GDM1 (cell line): ENCODE measurements at places on chromosomes 13 and 19.

DNA sequence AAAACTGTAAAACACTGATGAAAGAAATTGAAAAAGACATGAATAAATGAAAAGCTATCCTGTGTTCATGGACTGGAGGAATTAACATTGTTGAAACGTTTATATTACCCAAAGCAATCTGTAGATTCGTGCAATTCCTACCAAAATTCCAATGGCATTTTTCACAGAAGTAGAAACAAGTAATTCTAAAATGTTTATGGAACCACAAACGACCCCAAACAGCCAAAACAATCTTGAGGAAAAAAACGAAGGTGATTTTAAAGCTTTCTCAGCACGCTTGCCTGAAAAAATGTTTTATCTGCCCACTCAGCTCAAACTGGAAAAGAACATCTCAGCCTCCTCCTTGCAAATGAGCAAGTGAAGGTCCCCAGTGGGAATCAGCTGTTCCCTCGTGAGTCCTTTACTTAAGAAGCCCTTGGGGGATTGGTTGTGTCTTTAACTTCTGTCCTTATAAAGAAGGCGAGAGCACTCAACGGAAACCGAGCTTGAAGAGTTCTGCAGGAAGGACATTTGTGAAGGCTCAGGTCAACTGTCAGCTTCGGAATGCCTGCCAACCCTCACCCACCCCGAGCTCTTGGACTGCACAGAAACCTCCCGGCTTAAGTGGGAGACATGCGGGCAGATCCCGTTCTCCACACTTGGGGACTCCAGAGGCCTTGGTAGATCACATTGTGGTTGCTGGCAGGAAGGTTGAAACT lies 256.0 kb upstream of the IRS2 start:
- no peak for DNase-seq

DNA sequence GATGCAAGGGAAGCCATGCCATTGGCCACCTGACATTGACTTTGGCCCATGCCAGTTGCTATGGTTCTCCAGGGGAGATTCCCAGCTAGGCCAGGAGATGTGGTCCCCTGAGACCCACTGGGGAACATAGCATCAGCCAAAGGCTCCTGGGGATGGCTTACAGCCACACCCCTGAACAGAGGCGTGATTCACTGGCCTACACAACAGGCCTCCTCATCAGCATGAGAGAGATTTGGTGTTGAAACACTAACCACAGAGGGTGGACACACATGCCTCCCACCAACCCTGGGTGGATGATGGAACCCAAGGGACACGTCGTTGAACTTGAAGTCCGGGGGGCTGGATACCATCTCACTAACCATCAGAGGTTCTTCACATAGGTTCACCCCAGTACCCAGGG lies 14.4 kb downstream of the IQCN start:
- no peak for DNase-seq

DNA sequence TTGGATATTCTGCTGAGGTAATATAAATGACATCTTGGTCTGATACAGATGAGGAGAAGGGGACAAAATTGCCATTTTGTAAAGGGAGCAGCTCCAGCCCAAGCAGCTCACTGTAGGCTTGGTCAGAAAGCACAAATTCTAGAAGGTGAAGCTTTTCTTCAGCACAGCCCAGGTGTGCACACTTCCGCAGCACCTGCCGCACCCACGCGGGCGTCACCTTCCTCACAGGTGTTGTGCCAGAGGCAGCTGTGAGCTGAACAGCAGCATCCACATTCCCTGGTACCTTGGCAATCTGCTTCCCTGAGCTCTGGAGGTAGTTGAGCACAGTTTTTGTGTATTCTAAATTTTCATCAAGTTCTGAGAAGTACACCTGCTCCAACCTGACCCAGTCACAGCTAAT lies 79.0 kb downstream of the SACS start:
- no peak for DNase-seq

DNA sequence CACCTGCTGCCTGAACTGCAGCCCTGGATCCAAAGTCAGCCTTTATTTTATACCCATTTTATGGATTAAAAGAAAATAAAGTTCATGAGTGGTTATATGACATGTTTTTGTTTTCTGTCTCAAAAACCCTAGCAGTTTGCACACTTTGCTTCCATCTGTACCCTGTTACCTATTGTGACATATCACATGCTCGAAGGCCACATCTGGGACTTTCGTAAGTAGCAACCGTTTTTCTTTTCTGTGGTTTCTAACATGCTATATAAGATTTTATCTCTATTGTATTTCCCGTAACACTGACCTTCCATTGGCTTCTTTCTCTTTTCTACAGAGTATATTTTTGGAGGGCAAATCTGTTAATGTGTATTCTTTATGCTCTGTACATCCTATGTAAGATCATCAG lies 1007.2 kb downstream of the PCDH9 start:
- no peak for DNase-seq

DNA sequence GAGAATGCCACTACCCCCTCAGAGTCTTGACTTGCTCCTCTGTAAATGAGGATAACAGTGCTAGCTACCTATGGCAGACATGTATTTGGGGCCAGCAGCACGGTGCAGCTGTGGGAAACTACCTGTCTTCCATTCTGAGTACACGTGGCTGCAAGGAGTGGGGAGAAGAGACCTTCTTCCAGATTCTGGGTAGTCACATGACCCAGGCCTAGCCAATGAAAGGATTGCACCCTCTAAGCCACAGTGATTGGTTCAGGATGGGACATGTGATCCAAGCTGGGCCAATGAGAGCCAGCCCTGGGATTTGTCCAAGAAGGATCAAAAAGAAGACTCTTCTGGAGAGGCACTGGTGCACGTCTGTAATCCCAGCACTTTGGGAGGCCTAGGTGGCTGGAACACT lies 5.5 kb downstream of the ZNRF4 start:
- DNase-seq: no peak

- no peak for DNase-seq
Measured at GRCh38 chr13:114112826-114113322, 19.5 kb downstream of the RASA3 start.

DNA sequence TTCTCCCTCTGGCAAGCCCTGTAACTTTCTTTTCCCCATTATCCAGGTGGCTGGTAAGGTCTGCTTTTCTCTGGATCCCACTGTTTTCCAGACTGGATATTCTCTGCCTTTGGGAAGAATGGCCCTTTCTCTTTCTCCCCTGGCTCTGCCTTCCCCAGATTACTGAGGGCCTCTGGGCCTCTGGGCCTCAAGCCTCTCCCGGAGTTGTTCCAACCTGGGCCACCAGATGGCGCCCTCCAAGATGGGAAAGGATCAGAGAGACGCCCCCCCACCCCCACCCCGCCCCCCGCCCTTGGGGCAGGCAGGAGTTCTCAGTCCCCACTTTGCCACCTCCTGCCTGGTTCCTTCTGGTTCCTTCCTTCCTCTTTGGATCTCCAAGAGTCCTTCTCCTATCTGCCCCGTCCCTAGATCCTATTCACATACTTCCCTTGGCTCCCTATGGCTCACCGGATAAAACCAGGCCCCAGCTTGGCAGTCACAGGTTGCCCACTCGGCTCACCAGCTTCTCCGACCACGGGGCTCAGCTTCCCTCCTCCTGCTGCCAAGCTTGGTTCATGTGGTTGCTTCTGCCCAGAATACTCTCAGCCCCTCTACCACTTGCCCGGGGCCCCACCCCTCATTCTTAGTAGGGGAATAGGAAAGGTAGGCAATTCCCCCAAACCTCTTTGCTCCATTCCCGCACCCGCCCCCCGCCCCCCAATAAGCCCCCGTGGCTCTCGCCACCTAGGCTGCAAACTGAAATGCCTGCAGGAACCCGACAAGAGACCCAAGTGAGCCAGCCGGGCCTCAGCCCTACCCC lies 13.1 kb downstream of the EPS8L1 start:
- DNase-seq: peak; percentile 24

DNA sequence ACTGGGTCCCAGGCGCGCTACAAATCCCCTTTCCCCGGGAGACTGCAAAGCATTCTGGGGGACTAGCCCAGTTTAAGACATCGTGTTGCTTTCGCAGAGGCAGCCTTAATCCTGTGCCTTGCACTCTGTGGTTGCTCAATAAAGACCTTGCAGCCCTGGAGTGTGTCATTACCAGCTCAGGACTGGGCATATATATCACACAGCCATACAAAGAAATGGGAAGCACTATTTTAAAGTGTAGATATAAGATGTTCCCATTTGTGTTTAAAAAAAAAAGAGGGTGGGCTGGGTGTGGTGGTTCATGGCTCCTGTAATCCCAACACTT lies 11.1 kb downstream of the NAPA start:
- DNase-seq: no peak

- no peak for DNase-seq
Measured at GRCh38 chr13:98144027-98144741, 1.3 kb downstream of the FARP1 start.

DNA sequence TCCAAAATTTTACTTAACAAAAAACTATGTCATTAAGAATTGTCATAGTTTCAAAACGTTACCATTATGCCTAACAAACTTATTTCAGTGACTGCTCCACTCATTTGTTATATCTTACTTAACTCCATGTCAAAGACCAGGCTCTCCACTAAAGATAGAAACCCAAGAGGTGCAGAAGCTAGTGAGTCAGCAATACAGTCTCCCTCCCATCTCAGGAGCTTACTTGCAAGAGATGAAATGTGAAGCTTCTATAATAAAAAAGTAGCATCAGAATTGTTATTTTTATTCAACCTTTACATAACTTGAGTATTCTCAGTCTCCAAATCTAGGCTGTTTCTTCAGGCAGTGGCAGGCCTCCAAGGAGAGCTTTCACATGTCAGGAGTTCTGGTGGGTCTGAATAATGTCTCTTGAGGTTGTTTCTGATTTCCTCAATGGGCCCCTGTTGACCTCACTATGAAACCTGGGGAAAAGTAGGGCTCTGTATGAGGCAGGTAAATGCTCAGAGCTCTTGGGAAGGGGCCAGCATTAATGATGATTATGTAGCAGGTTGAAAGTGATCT lies 242.0 kb downstream of the NDFIP2 start:
- no peak for DNase-seq

DNA sequence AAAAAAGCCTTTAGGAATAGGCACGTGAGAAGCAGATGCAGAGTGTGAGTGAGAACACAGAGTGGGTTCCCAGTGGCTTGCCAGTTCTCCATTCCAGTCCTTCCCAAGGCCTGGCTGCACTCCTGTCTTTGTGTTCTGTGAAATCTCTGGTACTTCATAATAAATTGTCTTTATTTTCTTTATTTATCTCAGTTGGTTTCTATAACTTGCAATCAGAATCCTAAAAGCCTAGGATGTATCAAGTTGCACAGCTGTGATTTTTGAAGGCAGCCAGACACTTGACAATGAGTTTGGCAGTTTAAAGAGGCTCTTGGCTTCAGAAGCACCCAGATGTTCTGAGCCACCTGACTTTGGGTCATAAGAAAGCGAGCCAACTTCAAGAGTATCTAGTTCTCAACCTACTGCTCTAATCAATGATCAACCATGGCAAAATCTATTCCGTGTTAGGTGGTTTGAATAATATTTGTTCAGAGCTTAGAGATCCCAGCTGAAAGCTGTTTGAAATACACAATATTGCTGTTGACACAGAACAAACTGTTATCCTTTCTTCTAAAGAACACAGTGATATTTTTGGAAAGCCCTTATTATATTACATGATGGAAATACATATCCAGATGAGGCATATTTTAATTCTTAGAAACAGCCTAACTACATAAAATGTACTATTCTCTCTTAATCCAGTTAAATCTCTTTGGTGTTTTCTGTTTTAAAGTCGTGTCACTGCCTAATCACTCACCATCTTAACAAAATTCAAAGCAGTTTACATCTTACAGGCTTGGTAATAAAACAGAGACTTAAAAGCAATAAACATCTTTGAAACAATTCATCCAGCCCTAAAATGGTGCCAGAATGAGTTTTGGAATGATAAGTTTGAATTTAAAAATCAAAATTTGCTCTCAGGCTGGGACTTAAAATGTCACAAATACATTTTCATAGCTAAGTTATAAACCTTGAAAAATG lies 483.0 kb upstream of the NBEA start:
- no peak for DNase-seq

DNA sequence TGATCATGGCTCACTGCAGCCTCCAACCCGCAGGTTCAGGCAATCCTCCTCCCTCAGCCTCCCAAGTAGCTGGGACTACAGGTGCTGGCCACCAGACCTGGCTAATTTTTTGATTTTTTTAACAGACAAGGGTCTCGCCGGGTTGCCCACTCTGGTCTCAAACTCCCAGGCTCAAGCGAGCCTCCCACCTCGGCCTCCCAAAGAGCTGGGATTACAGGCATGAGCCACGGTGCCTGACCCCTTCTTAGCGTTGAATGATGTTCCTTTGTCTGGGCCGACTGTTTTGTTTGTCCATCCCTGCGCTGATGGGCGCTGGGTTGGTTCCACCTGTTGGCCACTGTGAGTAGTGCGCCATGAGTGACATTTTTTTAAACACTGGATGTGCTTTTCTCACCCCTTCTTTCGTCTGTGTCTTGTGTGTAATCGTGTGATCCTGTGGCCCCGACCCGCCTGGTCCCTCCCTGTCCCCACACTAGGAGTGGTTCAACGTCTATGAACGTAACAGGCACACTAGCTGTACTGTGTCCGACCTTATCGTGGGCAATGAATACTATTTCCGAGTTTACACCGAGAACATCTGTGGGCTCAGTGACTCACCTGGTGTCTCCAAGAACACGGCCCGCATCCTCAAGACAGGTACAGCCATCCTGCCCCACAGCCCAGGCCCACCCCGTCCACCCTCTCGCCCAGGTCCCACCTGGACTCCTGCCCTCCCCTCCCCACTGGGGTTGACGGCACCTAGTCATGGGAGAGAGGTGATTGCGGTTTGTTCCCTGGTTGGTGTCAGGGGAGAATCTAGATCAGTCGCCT lies 15.0 kb upstream of the EMC10 start:
- DNase-seq: peak; percentile 63

DNA sequence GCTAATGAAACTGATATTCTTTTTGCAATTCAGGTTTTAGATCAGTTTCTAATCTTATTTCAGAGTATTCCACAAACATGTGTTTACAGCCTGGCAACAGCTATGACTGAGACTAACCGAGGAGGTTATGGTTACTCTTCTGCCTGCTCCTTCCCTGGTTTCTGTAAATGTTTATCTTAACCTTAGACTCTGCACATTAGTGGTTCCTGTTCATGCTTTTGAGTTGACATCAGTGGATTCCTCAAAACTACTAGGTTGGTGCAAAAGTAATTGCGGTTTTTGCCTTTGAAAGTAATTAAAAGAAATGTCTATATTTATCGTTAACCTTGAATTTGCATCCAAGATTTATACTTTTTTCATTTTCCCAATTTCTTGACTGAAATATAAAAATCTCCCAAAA lies 237.0 kb upstream of the TSHZ3 start:
- DNase-seq: no peak

- no peak for DNase-seq
Measured at GRCh38 chr19:54883228-54883627, 9.2 kb downstream of the FCAR start.

DNA sequence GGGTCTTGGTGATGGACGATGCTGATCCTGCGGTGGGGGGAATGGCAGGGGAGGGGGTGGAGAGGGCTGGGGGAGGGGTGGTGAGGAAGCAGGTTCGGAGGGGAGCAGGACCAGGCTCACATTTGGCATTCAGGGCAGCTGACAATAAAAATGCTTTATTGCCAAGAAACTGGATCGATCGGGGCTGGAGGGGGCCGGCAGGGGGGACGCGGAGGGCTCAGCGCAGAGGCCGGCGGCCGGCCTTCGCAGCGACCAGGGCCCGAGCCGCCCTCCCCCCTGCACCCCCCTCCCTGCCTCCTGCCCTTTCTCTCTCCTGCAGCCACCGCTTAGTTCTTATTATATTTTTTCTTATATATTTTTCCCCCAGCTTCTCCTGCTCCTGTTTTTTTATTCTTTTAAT lies 18.1 kb upstream of the POU2F2 start:
- no peak for DNase-seq

GRCh38 chr19:19460761-19461265 lies 54.5 kb downstream of the TSSK6 start:
- DNase-seq: no peak

GRCh38 chr19:46392252-46392801 lies 21.0 kb downstream of the CCDC8 start:
- no peak for DNase-seq

- no peak for DNase-seq
Measured at GRCh38 chr19:18800079-18800478, 9.0 kb upstream of the COMP start.
